ENCODE measurements at places on chromosomes 16 and 17.

DNA sequence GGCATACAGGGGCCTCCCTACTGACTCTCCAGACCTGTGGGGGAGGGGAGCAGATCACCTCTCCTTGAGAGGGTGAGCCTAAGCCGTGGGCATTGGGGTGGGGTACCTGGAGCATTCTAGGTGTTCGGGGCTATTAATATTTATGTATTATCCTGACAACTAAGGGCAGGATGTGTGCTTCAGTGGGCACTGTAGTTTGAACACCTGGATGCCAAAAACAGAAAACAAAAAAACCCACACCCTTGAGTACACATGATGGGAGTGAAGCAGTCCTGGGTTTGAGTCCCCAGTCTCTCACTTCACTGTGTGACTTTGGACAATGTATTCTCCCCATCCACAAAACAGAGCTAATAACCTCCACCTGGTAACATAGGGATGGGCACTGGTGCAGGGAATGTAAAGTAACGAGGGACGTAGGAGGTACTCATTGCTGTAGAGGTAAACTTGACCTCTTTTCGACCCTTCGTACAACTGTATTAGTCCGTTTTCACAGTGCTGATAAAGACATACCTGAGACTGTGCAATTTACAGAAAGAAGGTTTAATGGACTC lies 257.8 kb downstream of the CPPED1 start:
- no peak for DNase-seq

GRCh38 chr17:17433000-17433703 lies 43.6 kb upstream of the MED9 start:
- DNase-seq, result no peak

DNA sequence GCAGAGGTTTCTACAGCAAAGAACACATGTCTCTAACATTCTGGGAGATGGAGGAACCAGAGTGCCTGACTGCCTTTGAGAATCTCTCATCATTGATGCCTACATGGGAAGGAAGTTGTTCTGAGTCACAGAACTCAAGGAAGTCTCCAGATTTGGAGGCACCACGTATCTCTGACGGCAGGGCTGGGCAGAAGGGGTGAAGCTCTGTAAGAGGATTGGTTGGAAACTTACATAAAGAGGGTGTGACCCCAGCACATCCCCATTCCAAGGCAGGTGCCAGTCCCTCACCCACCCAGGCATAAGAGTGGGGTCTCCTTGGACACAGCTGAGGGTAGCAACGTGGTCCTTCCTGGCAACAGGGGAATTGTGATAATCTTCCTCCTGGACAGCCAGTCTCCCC lies 17.4 kb downstream of the TNFRSF13B start:
- DNase-seq, result no peak

DNA sequence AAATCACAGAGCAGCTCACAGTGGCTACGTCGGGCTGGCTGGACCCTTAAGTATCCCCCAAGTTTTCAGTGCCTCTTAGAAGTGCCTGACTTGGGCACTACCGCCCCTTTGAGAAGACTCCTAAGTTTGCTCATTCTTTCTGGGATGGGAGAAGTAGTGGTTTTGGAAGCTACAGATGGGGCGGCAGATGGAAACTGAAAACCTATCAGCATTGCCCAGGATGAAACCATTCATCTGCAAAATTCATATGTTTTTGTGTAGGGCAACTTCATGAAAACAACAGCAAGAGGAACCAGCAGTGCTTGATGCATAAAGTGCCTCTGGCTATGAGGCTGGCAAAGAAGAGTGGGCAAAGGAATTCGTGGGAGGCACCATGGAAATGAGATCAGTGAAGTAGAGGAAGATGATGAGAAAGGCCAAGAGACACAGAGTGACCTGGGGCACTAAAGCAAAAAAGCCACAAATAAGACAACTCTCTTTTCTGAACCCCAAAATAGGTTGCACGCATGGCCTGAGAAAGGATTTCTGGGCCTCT lies 277.1 kb downstream of the XYLT1 start:
- DNase-seq, result no peak

DNA sequence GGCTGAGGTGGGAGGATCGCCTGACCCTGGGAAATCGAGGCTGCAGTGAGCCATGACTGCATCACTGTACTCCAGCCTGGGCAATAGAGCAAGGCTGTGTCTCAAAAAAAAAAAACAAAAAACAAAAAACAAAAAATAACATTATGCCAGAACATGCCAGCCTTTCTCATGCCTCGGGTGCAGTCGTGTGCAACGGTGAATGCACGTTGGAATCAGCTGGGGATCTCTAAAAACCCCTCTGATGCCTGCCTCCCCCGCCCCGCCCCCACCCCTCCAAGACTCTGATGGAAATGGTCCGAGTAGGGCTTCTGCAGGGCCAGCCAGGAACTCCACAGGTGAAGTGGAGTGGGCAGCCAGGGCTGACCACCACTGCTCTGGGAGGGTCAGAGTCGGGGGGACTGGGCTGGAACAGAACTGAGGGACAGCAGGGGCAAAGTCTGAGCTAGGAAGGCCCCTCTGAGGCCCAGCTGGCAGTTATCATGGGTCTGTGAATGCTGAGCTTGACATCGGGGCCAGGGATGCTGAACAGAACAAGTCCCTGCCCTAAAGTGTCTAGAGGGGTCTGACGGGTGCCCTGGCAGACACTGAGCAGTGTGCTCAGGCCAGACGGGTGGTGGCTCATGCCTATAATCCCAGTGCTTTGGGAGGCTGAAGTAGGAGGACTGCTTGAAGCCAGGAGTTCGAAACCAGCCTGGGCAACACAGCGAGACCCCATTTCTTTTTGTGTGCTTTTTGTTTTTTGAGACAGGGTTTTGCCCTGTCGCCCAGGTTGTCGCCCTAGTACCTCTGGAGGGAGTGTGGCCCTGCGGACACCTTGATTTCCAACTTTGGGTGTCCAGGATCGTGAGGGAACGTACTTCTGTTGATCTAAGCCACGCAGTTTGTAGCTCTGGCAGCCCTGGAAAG lies 193.4 kb upstream of the GSE1 start:
- no peak for DNase-seq

DNA sequence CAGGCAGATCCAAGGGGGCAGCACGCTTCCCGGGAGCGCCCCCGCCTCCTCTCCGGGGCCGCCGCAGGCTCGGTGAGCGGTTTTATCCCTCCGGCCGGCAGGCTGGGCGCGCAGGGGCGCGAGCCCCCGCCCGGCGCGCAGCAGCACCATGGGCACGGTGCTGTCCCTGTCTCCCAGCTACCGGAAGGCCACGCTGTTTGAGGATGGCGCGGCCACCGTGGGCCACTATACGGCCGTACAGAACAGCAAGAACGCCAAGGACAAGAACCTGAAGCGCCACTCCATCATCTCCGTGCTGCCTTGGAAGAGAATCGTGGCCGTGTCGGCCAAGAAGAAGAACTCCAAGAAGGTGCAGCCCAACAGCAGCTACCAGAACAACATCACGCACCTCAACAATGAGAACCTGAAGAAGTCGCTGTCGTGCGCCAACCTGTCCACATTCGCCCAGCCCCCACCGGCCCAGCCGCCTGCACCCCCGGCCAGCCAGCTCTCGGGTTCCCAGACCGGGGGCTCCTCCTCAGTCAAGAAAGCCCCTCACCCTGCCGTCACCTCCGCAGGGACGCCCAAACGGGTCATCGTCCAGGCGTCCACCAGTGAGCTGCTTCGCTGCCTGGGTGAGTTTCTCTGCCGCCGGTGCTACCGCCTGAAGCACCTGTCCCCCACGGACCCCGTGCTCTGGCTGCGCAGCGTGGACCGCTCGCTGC lies 832 bp downstream of the CDK5R1 start:
- no peak for DNase-seq

DNA sequence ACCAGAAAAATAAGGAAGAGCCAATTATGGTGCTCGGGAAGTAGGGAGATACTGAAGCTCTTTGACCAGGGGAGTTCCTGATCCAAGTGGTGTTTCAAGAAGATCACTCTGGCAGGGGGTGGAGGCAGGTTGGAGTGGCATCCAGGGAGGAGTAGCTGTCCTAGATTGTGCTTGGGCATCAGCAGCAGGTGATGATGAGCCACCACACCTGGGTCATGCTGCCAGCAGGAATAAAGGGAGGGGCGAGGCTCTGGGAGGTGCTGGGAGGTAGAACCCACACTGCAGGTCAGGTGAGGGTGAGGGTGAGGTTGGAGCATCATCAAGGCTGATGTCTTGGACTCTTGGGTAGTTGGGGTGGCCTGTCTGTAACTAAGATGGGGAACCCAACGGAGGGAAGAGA lies 35.4 kb upstream of the ADGRG1 start:
- no peak for DNase-seq

DNA sequence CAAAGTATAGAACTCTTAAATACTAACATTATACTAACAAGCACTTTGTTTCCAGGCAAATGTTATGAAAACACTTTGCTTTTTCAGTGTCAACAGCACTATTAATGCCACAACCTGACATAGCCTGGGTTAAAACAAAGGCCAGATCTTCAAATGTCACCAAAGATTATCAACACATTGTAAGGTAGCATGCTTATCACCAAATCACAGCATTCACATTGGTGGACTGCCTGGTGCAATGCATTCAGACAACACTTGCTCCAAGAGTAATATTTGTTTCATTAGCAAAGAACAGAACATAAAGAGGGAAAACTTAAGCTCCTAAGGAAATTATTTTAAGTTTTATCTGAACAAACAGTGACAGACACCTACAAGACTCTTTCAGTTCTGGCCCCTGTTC lies 1361.2 kb downstream of the CDH8 start:
- no peak for DNase-seq

- peak; percentile 72 for DNase-seq
Observed at GRCh38 chr17:74280093-74280513, 6.1 kb downstream of the DNAI2 start.

GRCh38 chr16:81310045-81310644 lies 4.6 kb upstream of the GAN start:
- no peak for DNase-seq

DNA sequence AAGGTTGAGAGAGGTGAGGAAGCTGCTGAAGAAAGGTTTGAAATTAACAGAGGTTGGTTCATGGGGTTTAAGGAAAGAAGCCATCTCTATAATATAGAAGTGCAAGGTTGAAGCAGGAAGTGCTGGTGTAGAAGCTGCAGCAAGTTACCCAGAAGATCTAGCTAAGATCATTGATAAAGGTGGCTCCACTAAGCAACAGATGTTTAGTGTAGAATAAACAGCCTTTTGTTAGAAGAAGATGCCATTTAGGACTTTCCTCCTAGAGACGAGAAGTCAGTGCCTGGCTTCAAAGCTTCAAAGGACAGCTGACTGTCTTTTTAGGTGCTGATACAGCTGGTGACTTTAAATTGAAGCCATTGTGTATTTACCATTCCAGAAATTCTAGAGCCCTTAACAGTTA lies 29.3 kb downstream of the GOSR1 start:
- no peak for DNase-seq

DNA sequence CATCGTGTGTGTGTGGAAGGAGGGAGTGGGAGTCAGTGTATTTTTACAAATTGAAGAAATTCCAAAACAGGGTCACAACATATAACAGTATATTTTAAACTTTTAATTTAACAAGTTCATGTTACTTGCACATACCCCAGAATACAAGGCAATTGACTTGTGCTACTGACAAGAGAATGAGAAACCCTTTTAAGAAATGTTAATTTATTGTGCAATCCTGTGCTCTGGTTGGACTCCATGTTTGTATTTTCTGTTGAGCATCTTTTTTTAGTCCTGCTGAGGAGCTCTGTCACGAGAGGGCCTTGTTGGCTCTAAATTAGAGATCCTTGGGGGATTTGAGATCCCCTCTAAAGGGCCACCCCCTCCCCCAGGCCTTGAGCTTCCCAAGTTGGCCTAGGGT lies 1.1 kb upstream of the EMP2 start:
- DNase-seq, result no peak

DNA sequence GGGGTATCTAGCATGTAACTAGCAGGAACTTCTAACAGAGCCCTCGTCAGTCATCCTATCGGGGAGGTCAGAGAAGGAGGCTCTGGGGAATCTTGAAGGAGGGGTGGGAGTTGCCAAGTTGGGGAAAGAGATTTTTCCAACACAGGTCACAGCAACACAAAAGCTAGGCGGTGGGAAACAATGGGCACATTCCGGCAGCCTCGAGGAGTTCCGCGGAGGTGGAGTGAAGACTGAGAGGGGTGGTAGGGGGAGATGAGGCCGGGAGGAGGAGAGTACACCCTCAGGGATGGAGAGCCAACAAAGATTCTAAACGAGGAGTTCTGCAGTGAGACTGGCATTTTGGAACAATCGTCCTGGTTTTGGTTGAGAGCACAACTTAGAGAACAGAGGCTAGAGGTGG lies 13.5 kb upstream of the CALB2 start:
- no peak for DNase-seq

DNA sequence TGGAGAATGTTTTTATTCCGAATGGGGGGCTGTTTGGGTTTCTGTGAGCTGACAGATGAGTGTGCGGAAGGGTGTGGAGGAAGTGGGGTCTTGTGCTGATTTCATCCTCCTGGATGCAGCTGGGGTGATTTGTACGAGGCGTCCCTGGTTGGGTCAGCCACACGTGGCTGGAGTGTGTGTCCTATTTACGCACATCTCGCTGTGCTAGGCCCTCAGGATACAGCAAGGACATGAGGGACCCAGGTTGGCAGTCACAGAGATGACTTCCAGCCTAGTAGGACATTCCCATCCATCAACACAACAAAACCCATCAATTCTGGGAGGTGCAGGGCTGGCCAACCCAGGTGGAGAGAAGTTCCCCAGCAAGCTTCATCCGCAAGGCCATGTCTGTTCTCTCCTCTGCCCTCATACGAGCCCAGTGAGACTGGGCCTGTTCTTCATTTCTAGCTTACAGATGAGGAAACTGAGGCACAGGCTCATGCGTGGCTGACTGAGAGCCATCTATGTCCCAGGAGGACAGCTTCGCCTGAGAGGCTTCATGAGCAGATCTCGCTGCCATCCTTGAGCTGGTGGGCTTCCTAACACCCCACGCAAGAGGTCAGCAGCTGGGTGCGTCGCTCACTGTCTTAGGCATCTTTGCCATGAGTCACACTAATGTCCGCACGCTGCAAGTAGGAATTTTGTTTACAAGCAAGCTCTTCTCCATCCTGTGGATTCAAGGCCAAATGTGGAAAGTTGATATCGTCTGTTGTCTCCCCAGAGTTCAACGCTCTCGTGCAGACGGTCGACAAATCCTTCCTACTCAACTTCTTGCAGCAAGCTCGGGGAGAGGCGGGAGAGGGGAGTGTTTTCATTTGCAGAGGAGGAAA lies 24.4 kb downstream of the IRF8 start:
- DNase-seq, result no peak

DNA sequence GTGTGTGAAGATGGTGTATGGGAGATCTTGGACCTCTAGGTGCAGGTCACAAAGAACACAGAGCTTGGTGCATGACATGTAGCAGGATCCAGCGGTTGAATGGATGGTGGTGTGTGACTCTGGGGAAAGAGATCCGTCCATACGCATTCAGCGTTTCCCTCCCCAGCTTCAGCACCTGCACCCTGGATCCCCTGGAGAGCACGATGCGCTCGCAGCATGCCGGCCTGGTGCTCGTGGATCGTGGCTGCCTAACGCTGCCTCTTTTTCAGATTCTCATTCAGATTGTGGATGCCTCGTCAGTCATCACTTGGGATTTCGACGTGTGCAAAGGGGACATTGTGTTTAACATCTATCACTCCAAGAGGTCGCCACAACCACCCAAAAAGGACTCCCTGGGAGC lies 70.9 kb downstream of the SEC14L1 start:
- DNase-seq, result no peak

All from stimulated activated CD8-positive, alpha-beta memory T cell treated with anti-CD3 and anti-CD28 coated beads, Interleukin-4, amount 100 ng/mL, for 48 hours (primary cell).